ENCODE measurements at places on chromosomes 4 and X.

- DNase-seq, result no peak
These were observed 22.9 kb downstream of the OTOP1 start for GRCh38 chr4:4203688-4204400.

DNA sequence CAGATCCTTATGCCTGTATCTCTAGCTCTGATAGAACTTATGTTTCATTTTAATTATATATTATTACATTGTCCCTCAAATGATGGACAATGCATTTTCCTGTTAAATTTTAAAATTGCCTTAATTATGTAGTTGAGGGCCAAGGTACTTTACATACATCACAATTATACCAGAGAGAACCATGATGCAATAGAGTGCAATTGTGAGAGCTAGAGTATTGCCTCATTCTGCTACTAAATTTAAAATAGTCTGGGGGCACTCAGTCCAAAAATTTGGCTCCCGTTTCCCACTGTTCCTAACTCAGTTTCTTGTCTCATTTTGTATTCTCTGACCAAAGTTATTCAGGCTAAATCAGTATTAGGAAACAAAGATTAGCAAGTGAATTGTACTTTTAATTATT is 378.5 kb upstream of the ZFP42 start:
- DNase-seq, result peak; percentile 16

GRCh38 chr4:102104278-102104677 is 241.0 kb downstream of the SLC39A8 start:
- DNase-seq, result no peak

DNA sequence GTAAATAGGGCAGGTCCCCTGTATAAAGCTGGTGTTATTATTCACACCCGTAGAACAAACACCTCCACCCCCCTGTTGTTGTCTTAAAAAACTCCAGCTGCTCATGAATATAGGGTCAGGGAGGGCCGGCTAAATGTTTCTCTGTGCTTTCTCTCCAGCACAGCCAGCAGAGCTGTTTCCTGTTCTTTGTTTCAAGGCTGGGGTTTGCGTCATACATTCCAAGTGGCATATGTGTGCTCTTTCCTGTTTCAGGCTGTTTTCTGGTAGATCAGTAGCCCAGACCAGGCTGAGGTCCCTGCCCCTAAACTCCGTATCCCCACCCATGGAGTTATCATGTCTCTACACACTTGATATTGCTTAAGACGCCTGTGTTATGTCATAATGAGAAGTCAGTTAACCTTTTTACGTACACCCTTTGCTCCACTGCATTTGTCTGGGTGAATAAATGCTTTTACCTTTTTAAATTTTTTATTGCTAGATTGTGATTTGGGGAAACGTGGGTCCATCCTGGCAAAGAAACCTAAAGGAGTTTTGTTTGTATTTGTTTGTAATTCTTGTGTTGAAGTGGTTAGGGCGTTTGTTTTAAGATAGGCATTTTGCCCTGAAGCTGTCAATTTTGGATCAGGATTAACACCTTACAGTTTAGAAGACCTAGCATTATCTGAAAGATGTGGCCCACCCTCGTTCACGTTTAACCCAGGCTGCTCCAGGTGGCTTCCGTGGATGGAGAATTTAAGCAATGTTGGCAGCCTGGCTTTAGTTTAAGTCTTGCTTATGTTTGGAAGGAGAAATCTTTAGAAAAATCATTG is 3.3 kb downstream of the KLF3 start:
- peak; percentile 98 for DNase-seq

DNA sequence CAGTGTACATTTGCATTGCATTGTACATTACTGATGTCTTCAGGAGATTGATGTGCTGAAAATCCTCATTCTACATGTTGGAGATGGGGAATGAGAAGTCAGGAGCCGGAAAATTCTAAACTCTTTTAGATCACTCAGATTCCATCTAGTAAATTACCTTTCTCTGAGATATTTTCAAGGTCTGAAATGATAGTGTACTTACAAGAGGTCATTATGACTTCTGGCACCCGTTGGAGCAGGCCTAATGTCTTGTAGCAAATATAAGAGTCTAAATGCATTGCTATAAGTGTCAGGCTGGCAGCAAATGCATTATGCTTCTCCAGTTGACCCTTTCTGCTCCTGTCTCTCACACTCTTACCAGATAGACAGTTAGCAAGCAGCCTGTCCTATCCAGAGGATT is 692.8 kb downstream of the GRID2 start:
- DNase-seq, result no peak

- no peak for DNase-seq
These were observed 66.1 kb upstream of the TLR3 start for GRCh38 chr4:186002853-186003252.

DNA sequence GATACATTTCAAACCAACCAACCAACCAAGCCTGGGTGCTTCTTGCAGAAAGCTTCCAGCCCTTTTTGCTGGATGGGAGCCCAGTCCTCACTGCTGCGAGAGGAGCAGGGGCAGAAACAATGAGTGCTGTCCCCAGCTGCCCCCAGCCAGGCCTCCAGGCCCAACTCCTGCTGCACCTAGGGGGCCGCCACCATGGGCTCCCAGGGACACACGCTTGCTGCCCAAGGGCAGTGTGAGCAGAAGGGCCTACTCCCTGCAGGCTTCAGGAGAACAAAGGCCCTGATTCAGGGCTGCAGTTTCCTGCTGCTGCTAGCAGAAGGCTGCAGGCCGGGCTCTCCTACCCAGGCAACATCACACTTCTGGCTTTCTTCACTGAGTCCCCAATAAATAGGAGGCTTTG is 37.7 kb upstream of the ENPP6 start:
- no peak for DNase-seq

DNA sequence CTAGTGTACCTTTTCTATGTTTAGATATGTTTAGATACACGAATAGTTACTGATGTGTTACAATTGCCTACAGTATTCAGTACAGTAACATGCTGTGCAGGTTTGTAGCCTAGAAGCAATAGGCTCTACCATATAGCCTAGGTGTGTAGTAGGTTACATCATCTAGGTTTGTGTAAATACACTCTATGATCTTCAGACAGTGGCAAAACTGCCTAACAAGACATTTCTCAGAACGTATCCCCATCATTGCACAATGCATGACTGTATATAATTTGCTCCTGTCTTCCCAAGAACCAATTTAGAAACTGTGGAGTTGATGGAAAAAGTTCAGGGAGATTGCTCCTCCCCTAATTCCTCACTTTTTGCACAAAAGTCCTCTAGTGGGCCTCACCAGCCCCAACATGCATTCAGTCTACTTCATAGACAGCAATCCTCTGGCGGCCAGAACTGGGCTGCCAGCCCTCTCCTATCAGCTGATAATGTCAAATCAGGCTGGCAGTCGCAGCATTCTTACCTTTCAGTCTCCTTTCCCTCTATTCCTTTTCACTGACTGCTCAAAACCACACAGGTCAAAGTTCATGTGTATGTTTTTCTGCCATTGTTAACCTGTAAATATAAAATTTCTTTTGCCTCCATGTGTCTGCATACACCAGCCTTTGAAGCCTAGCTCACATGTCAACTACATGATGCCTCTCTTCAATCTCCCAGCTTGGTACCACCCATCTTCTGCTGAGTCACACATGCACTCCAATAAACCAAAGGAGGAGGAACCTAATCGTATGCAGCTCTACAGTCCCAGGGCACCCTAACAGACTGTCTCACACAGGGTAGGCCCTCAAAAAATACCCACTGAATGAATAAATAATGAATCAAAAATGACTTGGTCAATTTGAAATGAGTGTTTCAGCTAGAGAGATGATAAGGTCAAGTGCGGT is 32.0 kb downstream of the BCLAF3 start:
- no peak for DNase-seq

DNA sequence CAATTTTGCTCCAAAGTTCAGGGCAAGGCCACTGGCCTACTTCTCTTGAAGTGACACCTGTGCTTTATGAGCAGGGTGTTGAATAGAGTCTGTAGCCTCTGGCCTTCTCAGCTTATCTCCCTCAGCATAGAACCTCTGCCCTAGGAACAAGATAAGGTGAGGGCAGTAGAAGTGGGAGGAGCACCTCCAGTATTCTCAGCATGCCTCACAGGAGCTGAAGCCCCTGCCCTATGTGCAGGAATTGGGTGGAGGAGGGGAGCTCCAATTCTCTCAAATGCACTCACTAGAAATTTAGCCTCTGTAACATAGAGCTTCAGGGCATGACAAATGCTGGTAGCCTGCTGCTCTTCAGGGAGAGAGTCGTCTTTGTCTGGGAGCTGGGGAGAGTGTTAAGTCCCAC is 479.3 kb downstream of the IL1RAPL1 start:
- no peak for DNase-seq

DNA sequence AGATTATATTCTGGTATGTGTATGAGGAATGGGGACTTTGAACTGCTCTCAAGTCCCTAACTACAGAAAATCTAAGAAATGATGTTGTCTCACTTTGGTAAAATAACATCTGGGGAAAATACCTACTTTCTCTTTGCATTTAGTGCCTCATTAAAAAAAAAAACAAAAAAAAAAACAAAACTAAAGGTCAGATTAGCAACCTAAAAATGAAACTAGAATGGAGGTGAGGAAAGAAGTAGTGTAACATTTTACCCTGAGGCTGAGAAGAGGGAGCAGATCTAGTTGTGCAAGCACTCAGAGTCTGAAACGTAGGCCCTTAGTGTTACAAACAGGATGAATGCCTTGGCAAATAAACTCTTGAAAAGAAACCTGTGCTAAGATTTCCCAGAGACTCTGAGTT is 56.0 kb downstream of the VGLL1 start:
- DNase-seq, result peak; percentile 12

- DNase-seq, result peak; percentile 26
These were observed 235.2 kb upstream of the ANKRD50 start for GRCh38 chr4:124947622-124948265.

DNA sequence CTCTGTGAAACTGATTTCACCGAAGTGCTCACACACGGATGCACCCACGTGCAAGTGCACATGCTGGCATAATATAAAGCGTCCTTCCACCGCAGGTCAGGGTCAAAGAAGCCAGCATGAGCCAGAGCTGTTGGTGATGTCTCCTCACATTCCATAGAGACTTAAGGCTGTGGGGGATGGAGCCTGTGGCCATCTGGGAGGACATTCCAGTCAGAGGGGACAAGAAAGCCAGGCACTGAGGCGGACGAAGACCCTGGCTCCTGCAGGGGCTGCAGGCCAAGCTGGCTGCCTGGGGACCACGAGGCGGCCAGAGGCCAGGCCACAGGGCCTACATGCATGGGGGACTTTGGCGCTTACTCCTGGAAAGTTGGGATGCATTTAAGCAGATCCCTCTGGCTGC is 7.7 kb downstream of the RNF212 start:
- no peak for DNase-seq

GRCh38 chr4:182764137-182764536 is 153.0 kb downstream of the DCTD start:
- peak; percentile 5 for DNase-seq

DNA sequence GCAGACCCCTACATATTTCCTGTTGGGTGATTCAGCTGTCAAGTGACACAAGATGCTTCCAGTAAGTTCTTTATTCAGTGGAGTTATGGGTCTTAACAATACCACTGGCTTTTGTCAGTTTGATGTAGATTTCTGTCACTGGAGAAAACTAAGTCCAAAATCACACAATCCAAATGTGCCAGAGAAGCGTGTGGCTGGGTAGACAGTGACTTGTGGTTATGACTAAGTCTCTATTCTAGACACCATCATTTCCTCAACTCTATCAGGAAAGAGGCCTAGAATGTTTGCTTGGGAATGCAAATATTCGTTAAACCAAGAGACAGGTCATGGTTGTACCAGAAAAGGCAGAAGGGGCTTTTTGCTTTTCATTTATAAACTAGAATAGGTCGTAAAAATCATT is 54.4 kb upstream of the HS3ST1 start:
- DNase-seq, result no peak

DNA sequence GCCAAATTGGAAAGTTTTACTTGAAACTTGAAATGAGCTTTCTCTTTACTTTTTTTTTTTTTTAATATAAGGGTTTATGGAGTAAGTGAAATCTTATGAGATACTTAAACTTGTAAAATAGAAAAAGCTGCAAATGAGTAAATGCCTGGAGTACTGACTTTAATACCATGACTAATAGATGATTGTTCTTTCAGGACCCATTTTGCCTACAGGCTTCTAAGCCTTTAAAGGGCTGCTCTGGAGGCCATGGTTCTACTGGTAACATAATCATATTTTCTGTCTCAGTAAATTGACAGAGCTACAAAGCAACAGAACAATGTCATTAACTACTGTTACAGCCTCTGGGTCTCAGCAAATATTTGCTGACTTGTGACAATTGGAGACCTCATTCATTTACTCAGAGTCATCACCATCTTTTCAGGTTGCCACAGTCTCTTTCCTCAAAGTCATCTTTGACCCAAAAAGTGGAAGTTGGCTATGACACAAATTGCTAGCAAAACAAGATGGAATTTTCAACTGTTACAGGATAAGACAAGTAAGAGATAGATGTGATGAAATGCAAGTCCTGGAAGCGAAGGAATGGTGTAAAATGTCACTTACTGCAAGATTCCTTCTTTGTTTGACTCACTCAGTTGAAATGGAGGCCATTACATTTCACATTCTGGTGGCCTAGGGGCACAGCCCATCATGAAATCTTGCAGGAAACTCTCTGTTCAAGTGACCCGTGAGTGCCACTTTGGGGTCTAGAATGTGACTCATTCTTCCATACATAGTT is 132.7 kb downstream of the BTC start:
- DNase-seq, result peak; percentile 78

All from GM23248 (cell line).